Jurkat, Clone E6-1 (cell line): ENCODE measurements at places on chromosomes 3 and 15.

GRCh38 chr3:67453628-67454027, 200.8 kb downstream of the SUCLG2 start:
- DNase-seq, result no peak

DNA sequence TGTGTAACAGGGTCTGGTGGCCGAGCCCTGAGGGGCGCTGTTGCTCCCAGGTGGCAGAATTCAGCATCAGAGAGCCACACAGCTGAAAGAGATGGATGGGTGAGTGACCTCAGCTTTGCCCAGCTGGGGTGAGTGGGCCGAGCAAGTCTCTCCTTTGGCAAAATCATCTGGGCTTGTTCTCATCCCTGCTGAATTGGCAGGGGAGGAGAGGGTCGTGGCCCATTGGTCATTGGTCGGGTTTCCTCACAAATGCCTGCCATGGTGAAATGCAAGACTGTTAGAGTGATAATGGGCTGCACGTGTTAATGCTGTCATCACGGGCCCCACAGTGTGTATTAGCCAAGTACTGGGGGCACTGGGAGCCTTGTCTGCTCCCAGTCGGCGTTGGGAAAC, 15.9 kb downstream of the ABHD2 start:
- DNase-seq, result no peak

DNA sequence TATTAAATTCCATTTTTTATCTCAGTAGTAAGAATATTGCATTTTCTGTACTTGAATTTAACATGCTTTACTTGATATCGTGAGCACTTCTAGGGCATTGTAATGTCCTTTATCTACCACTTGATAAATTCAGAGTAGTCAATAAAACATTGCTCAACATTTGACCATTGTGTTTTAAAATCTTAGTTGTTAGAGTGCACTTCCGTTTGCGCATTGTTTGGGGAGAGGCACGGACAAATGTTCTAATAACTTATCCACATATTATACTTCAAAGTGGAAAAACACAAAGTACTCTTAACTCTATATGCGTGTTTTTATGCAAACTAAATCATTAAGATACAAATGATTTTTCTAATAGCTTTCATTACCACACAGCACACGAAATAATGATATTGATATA, 419 bp downstream of the FAM227B start:
- DNase-seq, result no peak

DNA sequence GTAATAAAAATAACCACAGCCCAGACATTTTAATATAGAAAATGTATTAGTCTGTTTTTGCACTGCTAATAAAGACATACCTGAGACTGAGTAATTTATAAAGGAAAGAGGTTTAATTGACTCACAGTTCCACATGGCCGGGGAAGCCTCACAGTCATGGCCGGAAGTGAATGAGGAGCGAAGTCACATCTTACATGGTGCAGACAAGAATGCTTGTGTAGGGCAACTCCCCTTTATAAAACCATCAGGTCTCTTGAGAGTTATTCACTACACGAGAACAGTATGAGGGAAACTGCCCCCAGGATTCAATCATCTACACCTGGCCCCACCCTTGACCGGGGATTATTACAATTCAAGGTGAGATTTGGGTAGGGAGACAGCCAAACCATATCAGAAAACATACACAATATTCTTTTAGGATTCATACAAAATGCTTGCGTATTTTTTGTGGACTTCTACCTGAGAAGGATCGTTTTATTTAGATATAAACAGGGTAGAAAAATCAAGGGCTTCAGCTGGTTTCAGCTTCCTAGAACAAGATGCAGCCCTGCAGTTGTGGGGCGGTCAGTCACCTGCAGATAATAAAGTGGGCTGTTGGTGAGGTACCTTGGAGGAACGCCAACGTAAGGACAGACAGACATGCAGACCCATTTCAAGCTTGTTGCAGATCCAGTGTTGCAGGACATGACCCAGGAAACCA, 101.9 kb downstream of the TNIK start:
- DNase-seq, result no peak

DNA sequence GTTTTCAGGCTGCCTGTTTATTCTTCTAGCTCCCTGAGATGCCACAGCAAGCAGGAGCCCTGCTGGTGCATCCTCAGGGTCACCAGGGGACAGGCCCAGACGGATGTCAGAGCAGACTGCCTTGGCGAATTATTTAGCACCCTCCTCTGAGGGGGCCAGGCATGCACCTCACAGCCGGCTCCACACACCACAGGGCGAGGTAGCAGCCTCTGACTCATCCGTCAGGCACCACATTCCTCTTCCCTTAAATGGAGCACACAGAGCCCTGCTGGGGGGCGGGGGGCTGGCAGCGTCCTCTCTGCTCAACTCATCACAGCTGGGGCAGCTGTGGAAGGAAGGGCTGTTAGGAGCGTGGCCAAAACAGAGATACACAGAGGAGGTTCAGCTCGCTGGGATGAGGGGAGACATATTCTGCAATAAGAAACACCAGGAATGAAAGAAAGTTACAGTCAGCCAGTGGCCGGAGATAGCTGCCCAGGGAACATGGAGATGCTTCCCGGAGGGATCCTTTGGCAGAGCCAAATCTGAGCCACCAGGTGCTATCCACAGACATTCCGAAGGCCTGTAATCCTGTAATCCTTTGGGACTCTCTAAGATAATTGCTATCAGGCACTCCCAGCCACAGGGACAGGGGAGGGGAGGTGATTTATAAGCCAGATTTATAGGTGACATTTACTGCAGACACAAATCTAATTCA, 13.9 kb upstream of the PRICKLE2 start:
- no peak for DNase-seq

DNA sequence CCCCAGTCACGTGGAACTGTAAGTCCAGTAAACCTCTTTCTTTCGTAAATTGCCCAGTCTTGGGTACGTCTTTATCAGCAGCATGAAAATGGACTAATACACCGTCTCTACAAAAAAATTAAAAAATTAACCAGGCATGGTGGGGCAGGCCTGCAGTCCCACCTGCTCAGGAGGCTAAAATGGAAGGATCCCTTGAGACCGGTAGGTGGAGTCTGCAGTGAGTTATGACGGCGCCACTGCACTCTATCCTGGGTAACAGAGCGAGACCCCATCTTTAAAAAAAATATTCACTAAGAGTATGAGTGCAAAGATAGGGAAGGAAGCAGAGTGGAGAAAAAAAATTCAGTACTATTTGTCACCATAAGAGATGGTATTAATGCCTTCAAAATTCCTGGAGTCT, 25.6 kb downstream of the SEC11A start:
- no peak for DNase-seq

DNA sequence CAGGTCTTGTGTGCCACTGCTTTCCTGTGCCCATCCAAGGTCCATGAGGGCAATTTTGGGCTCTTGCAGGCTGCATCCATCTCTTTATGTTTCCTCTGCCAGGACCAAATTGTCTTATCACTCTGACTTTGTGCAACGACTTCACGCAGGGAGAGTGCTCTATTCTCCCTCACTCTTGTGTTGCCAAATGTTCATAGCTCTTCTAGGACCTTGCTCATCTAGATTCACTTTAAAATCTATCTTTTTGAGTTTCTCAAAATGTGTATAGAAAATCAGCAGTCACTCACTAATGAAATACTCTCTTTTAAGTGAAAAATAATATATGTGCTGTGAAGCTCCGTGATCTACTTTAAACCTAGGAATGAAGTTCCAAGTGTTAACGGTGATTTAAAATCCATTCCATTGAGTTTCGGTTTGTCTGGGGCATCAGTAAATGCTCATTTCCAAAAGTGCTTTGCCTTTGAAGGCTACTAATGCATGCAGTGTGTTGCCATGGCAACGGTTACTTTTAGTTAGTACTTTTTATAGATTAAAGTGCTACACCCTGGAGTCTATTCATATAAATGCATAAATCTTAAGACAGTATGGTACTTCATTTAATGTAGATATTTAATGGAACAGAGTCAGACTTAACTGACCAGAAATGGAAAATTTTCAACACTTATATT, 46.6 kb upstream of the GOLGA8J start:
- peak; percentile 5 for DNase-seq

GRCh38 chr3:10007126-10007782, 19.0 kb upstream of the FANCD2 start:
- no peak for DNase-seq

GRCh38 chr3:14780927-14781507, 37.7 kb upstream of the FGD5 start:
- peak; percentile 50 for DNase-seq
